Sciatic nerve (tissue), 2 donors: ENCODE measurements at places on chromosomes 12 and 14. TPM values are rescaled to one million over a fixed set of nuclear protein-coding genes. Genes with fewer than 3 reads are reported as not detected.

GRCh38 chr14:54197369-54197768 is 199.4 kb upstream of the CDKN3 start:
- DNase-seq = no peak

- DNase-seq = no peak
These were observed 41.4 kb downstream of the DAAM1 start for GRCh38 chr14:59229653-59230406.

DNA sequence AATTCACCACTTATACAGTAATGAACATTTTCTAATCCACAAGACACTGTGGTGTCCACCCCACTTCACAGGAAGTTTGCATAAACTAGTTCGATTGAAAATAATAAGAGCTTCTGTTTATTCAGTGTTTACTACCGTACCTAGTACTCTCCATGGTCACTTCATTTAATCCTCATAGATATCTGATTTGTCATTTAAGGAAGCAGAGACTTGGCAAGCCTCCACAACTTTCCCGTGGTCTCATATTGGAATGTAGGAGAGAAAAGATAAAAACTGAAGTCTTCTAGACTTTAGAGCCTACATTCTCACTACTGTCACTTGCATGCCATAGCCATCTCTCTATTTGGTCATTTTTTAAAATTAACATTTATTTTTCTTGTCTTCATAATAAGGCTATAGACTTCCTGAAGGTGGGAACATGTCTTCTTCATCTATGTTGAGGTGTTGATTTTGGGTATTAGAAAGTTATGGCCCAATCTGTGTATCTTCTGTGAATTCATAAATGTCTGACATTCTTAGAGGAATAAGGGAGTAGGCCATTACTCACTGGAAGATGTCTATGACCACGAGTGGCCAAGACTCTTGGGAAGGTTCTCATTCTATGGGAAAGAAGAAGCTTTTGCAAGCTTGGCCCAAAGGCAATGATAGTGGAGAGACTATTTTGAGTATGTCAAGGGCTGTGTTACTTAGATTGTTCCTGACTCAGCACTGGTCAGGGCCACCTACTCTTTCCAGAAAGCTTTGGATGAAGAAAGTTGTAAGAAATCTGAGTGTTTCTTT is 423.7 kb downstream of the LRIG3 start:
- no peak for DNase-seq

The OTOGL gene
- total RNA-seq = 0.22 TPM

DNA sequence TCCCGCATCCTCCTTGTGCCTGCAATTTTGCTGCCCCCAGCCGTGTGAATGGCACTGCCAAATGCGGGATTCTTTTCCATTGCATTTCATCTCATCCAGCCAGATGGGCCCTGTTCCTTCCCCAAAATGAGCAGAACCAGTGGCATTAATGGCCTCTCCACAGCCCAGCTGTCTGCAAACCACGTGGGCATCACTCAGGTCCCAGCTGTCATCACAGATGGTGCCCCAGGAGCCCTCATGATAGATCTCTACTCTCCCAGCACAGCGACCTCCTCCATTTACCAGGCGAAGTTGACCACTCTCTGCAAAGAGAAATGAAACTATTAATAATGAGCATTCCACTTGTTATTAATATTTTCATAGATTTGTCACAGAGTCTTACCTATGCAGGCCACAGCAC is 17.1 kb downstream of the CD163 start:
- no peak for DNase-seq

- DNase-seq = no peak
These were observed 39.8 kb downstream of the IFNG start for GRCh38 chr12:68119724-68120211.

DNA sequence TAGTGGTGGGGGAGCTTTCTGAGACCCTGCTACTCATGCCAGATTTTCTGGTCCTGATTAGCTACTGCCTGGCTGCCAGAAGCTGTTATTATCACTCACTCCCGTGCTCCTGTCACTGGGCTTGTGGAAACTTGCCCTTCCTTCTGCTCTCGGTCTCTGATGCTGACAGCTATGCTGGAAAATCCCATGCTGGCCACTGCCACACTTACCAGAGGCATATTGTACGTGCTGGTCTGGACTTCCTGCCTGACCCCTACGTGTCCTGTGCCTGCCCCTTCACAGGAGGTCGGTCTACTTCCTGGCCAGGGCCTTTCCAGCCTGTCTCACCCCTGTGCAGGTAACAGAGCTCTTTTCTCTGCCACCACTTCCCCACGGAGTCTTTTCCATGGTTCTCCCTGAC is 149.4 kb upstream of the PLEKHG7 start:
- DNase-seq = no peak
